ENCODE measurements at places on chromosomes 16 and 17.

- DNase-seq = no peak
Observed at GRCh38 chr17:47898241-47898640, 2.2 kb downstream of the SP2 start.

DNA sequence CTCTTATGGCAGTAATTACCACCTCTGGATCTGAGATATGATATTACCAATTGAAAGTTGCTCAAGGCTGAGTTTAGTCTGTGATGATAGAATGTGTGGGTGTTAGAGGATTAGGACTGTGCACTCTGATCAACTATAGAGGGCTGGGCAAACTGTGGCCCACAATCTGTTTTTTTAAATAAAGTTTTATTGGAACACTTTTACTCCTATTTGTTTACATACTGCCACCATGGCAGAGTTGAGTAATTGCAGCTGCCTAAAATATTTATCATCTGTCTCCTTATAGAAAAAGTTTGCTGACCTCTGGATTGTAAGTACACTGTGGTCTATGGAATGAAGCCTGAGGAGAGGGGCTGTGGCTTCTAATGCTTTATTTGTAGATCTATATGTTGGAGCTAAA is 71.5 kb upstream of the N4BP1 start:
- DNase-seq = no peak

DNA sequence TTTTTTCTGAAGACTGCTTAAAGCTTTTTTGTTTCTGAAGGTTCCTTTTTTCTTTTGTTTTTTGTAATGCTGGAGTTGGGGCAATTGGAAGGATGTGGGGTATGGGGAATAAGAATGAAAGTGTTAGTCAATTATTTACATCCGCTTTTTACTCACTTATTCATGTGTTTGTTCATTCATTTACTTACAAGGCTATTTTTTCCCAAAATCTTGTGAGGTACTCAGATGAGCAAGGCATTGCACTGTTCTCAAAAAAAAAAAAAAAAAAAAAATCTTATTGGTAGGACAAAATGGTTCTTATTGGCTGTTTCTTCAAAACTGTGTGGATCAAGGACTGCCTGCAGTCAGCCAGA is 55.7 kb downstream of the PLD6 start:
- no peak for DNase-seq

GRCh38 chr16:78538292-78538691 is 438.8 kb downstream of the WWOX start:
- no peak for DNase-seq

All from EH (cell line).